ENCODE measurements at places on chromosomes 6 and 20.
A peak's percentile ranks its signal among the peaks of the same experiment; 100 is the strongest.

GRCh38 chr20:20084296-20084752, 32.0 kb downstream of the CFAP61 start:
- no peak for DNase-seq

GRCh38 chr6:43389730-43390295, 20.4 kb upstream of the ZNF318 start:
- DNase-seq = no peak

DNA sequence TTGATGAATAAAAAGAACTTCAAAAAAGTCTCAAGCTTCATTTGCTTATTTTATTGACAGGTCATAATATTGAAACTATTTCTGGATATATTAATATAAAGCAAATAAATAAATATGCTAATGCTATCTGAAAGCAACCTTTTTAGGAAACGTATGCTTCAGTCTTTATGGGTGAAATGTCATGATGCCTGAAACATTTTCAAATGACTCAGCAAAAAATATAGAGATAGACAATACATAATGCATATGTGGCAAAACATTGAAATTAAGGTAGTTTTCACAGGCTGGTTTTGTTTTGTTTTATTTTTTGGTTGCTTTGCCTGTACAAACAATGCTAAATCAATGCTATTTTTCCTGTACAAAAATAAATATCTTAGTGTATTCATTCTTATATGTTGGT, 194.4 kb upstream of the PLCB4 start:
- no peak for DNase-seq

GRCh38 chr20:63785691-63786131, 45.4 kb downstream of the ZBTB46 start:
- DNase-seq = no peak

GRCh38 chr6:126937426-126937825, 181.0 kb upstream of the RSPO3 start:
- no peak for DNase-seq

DNA sequence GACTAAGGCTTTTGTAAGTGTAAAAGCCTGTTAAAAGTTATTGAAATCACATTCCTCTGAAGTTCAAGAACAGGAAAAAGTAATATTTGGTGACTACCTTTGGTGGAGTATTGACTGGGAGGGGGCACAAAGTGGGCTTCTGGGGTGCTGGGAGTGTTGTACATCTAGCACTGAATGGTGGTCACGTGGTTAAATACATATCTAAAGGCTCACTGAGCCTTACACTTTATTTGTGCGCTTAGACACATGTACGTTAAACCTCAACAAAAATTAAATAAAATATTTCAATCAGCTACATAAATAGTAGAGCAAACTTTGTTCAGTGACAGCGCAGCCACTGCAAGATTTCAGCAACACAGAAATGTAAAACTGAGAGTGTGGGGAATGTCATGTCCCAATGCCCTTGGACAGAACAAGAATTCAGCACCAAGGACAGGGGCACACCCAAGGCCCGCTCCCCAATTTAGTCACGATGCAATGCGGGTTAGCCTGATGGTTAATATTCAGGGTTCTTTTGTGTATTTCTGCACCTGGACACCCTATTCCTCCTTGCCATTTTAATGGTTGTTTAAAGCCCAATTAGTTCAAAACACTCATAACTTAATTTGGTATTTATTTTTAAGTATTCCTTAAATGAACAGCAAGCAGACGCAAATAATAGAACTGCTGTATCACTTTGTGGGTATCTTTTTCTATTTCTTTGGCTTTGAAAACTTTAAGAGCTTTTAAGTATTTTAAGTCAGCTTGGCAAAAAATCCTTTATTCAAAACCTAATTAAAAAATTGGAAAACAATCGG, 37.4 kb downstream of the ANGPT4 start:
- DNase-seq = peak; percentile 19

GRCh38 chr6:81756690-81757089, 4.2 kb upstream of the TENT5A start:
- no peak for DNase-seq

DNA sequence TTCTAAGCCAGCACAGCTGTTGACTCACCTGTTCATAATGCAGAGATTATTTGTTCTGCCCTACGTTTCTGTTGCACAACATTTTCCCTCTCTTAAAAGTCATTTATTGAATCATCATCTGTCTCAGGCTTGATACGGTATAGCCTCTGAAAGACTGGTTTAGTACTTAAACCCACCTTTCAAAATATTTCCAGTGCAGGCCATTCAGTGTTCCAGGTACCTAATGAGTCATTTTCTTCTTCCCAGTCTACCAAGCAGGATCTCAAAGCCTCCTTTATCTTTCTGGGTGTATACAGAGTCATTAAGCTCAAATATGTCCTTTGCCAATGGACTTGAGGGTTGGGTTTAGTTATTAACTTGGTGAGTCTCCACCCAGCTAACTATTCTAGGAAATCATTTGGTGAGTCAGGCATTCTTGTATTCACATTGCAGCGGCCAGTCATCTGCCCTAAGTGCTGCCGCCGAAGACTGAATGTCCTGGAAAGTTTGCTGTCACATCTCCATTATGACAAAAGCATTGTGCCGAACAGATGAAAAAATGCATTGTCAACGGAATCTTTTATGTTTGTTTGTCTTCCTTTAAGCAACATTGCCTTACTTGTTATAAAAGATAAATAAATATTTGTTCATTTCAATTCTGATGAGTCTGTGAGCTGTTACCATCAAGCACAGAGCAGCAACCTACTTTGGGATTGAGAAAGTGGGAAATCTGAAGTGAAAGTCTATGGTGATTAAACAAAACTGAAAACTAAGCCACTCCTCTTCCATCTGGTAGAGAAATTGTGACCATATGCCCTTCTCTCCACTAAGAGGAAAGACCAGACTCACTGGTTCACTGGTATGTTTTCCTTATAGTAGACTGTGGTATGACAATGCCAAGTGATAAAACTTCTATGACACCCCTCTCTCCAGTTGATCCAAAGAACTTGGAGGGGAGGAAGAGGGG, 14.3 kb upstream of the FAM135A start:
- peak; percentile 76 for DNase-seq

DNA sequence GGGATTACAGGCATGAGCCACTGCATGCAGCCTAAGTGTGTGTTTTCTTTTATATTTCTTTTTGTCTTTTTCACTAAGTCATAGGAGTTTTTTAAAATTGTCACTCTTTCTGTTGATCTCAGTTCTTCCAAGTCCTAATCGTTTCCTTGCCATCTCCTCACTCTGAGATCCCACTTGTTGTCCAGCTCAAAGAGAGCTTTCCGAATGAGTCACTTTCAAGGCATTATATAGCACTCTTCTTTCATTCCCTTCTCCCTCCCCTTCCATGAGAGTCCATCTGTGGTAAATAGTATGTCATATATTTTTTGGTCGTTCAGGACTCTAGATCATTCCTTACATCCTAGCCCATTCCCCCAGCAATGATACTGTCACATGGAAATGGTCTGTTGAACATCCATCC, 4.3 kb downstream of the VAPB start:
- DNase-seq = peak; percentile 30

All from ELR (cell line).